ENCODE measurements at places on chromosomes 4 and X. TPM values are rescaled to one million over a fixed set of nuclear protein-coding genes. Genes with fewer than 3 reads are reported as not detected.

TADA2B gene
- total RNA-seq = 31.8 TPM

CCDC149 gene
- 0.75 TPM for total RNA-seq

MAP7D3 gene
- 6.7 TPM for total RNA-seq

GRCh38 chr4:56619160-56619559 lies 61.9 kb downstream of the HOPX start:
- no peaks in the 10 kb centered on the region for H3K36me3 ChIP-seq
- no peak overlapping the region for H3K27ac ChIP-seq
- H3K4me1 ChIP-seq = peaks cover 5% of the 10 kb centered on the region
- DNase-seq = no peak
- no peak overlapping the region for H3K4me3 ChIP-seq

- no peak overlapping the region for H3K4me3 ChIP-seq
- peaks cover 5% of the 10 kb centered on the region for H3K27me3 ChIP-seq
- no peak overlapping the region for H3K27ac ChIP-seq
- DNase-seq = no peak
These were observed 255.1 kb upstream of the GPC4 start for GRCh38 chrX:133670383-133670782.

- H3K27me3 ChIP-seq = no peaks in the 10 kb centered on the region
- DNase-seq = no peak
- H3K27ac ChIP-seq = no peak overlapping the region
- peaks cover 10% of the 10 kb centered on the region for H3K36me3 ChIP-seq
- peaks cover 15% of the 10 kb centered on the region for H3K4me1 ChIP-seq
- H3K4me3 ChIP-seq = no peak overlapping the region
These were observed 28.2 kb downstream of the SEL1L3 start for GRCh38 chr4:25834411-25835107.

All from T-helper 17 cell (primary cell).